ENCODE measurements at places on chromosomes 4 and X.

DNA sequence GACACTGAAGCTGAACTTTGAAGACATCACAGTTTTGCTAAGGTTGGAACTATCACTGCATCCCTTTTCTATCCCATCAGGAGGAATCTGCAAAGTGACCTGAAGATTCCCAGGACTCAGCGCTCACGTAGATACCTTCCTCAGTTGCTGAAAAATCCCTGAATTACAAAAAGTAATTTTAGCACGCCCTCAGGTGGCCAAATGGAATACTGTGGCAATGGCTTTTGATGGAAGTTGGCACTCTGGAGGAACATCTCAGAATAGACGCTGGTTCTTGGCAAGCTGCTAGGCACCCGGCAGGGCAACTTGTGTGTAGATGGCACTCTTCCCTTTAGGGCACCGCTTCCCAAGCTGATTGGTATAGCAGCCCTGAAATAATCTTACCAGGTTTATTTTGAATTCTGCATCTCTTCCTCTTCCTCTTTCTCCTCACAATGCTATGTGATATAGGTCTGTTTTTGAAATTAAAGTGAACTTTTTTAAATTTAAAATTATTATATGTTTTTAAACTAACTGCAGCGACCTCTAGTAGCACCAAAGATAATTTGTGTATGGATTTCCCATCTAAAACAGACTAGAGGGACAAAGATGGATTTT, 16.3 kb upstream of the ESX1 start:
- DNase-seq = peak; percentile 47

DNA sequence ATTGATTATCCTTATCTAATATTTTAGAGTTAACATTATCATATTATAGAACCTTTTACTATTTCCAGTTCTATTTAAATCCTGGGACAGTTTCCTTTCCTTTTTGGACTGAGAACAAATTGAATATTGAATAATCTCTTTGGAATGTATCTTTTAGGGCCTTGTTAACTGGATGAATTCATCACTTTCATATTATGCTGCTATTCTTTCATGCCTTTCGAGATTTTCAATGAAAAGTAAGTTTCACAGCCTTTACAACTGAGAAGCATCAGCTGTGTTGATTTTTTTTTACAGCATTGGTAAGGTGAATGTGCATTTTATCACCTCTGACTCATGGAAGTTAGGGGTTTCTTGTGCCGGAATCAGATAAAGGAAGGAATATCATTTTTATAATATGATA, 39.6 kb downstream of the PDLIM5 start:
- DNase-seq = no peak

- peak; percentile 39 for DNase-seq
Measured at GRCh38 chr4:148052448-148052847, 320.6 kb downstream of the ARHGAP10 start.

DNA sequence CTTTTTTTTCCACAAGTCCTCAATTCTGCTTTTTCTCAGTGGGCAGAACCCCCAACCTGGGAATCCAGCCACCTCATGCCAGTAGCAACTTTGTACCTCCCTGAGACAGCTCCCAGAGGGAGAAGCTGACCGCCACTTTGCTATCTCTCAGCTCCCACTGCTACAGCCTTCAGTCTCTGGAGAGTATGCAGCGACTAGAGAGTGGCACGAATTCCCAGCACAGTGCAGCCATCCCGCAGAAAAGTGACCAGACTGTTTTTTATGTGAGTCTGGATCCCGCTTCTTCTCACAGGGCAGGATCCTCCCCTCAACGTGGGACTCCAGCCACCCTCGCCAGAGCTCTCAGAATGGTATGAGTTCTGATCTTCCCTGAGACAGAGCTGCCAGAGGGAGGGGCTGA, 1234.6 kb downstream of the FAM133A start:
- DNase-seq = no peak

DNA sequence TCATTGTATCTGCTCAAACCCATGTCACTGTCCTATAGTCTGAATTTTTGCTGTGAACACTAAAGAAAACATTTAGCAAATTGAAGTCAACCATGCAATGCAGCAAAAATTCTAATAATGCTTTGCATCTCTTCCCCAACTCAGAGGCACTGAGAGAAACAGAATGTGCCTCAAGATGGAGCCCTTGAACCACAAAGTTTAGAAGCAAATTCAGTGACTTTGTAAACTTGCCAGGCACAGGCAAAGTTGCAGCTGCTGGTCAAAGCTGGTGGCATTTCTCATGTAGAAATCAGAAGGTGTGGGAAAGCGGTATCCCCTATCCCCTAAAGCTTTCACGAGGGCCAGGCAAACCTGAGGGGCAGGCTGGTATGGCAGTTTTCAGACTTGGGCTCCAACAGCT, 121.7 kb upstream of the DIPK2B start:
- peak; percentile 18 for DNase-seq

GRCh38 chr4:120923207-120923522, 639 bp upstream of the PRDM5 start:
- DNase-seq = no peak

DNA sequence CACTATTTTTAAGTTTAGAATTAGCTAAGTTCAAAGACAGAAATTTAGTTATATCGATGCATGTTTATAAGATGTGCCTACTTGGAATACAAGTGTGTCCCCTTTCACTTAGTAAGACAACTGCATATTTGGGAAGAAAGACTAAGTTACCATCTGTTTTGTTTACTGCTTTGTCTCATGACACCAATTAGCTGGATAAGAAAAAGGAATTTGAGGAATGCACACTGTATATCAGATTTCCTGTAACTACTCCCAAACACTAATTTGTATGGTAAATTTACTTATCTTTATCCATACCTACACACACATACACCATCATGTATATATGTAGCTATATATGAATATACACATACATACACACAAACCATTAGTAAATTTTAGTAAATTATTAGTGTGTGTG, 1442.8 kb upstream of the IGFBP7 start:
- no peak for DNase-seq

GRCh38 chrX:36501169-36501702, 506.9 kb upstream of the FAM47C start:
- no peak for DNase-seq

GRCh38 chr4:42655269-42655637, 1.7 kb downstream of the ATP8A1 start:
- no peak for DNase-seq
